ENCODE measurements at places on chromosomes 5 and 9. TPM values are rescaled to one million over a fixed set of nuclear protein-coding genes. Genes with fewer than 3 reads are reported as not detected.

DNA sequence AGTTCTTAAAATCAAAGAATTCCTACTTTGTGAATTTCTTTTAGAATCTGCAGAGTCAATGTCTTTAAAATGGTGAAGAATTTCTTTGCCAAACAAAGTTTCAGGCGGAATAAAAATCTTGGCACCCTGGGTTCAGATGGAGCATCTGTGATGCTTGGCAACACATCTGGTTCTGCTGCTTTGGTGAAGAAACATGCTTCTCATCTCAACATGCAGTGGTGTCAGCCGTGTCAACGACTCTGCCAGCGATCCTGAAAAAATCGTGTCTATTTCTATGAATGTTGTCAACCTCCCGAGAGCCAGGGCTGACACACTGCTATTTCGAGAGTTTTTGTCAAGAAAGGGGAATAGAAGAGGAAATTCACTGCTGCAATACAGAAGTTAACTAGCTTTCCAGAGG is 151.5 kb downstream of the SLF1 start:
- DNase-seq = no peak

NDUFS4 gene
- 118 TPM for total RNA-seq

DNA sequence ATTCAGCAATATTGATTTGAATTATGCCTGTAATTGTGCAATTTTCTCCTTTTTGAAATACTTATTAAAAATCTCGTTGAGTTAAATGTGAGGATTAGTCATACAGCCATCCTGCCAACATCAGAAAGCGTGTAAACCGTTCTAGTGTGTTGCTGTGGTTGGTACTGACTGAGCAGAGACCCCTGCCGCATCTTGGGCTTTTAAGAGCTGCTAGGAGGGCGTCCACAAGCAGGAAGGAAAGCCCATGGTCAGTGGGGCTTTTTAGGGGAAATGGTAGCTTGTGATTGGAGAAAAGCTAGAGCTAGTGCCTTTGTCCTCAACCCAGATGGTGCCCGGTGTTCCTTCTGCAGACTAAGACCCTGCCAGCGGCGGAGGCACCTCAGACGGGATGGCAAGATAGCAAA is 1.3 kb downstream of the SDHA start:
- no peak for DNase-seq

DNA sequence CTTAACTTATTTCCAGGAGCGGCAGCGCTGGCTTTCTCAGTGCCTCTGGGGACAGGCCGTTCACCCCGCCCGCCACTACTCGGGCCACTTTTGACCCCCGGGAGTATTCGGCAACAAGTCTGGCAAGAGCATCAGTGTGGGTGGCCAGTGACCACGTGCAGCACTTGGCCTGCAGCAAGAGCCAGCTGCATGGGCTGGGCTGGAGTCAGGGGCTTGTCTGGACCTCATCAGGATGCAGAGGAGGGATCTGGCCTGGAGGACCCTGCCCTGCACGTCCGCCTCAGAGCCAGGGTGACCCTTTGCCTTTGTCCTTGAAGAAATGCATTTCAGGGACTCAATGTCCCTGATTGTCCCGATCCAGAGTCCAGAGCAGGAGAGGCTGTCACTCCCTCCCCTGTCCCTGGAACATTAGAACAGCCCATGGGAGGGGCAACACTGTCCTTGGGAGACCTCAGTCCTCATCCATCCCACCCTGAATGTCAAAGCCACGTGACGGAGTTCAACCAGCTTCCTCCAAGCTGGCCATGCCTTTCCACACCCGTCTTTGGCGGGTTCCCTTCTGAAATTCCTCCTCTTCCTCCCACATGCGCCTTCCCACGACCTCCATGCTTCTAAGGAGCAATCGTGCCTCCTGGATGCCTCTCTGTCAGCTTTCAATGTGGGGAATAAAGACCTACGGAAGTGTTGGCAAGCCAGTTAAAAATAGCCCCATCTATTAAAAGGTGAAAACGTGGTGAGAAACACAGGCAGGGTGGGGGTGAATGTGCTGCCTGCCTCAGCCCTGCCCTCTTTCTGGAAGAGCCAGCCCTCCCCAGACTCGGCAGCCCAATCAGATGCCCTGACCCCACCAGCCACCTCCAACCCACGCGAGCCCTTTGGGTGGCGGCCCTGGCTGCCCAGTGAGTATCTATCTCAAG is 99.0 kb downstream of the OLFM1 start:
- no peak for DNase-seq

GRCh38 chr9:82570226-82570625 is 492.7 kb downstream of the RASEF start:
- no peak for DNase-seq

ICE1 gene
- total RNA-seq = 33.8 TPM

FAM169A gene
- total RNA-seq = 0.71 TPM

- no peak for DNase-seq
These were observed 107.8 kb upstream of the FAM120A start for GRCh38 chr9:93343663-93344062.

LCN9 gene
- total RNA-seq = not detected

GRCh38 chr9:38724754-38725153 is 4.8 kb upstream of the FAM240B start:
- no peak for DNase-seq

DNA sequence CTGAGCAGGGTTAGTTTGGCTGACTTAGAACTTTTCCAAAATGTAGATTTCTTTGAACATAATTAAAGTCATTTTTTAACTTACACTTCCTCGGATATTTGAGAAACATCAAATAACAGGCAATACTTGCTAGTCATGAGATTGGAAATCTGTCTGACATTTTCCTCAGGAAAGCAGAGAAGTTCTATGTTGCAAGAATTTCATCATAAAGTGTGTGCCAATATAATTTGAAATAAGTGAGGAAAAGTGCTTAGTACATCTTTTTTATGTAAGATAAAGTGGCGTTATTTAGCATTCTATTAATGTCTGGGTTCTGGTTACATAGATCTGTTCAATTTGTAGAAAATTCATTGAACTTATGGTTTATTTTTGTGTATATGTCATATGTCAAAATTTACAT is 48.7 kb upstream of the C5orf47 start:
- no peak for DNase-seq

DNA sequence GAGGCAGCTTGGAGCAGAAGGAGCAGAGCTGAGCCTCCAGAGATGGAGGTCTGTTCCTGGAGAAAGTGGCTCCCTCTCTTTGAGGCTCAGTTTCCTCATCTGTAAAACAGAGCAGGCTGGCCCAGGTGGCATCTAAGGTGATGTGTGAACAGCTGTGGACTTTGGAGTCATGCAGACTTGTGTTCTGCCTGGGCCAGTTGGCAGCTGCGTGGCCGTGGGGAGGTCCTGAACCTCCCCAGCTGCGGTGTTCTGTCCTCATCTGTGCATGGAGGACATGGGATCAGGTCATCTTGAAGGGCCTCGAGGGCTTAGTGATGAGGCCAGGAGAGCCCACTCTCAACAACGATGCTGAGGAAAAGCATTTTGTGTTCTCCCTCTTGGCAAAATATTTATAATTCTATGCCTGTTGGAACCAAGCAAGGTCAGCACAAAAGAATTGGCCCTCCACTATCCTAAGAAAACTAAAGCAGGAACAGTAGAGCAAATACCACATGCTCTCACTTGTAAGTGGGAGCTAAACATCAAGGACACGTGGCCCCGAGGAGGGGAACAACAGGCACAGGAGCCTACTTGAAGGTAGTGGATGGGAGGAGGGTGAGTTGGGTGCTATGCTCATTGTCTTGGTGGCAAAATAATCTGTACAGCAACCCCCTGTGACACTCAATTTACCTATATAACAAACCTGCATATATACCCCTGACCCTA is 63.2 kb upstream of the COL15A1 start:
- no peak for DNase-seq

DNA sequence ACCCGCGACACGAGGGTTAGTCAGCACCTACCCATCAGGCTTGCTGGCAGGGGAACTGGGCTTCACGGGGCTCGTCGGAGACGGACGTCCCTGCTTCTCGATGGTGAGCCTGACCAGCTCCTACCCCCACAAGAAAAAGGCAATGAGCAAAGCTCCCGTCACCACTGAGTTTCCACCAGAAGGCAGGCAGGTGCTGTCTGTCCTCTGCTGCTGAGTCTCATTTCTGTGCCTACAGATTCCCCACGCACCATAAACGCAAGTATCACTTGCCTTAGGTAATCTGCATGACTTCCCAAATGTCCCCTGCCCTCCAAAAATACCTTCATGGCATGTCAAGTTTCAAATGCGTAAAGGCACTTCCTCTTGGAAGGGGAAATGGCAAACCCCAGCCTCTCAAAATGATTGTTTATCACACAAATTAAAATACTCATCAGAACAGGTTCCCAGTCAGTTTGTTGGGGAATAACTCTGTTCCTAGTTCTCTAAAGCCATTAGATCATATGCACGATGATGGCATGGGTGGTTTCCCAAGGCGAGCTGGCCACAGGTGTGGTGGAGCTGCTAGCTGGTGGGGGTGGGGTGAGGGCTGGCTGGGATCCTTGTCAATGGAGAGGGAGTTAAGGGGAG is 85.0 kb downstream of the PRRT1B start:
- DNase-seq = no peak

- DNase-seq = no peak
These were observed 747 bp downstream of the TRPM3 start for GRCh38 chr9:71120501-71121247.

DNA sequence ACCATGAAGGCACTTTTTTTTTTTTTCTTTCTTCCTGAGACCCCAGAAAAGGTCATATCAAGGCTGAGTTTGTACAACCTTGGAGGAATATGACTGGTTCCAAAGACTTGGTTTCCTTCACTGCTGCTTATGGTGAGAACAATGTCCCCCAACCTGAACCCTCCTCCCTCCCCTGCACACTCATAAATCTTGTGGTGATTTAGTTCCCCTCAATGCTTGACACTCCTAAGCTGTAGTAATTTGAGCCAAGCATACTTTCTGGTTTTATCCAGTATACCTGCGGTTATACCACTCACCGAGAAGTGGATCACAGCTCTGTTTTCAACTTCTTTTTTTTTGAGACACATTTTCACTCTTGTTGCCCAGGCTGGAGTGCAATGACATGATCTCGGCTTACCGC is 149.9 kb upstream of the KLF4 start:
- no peak for DNase-seq

DNA sequence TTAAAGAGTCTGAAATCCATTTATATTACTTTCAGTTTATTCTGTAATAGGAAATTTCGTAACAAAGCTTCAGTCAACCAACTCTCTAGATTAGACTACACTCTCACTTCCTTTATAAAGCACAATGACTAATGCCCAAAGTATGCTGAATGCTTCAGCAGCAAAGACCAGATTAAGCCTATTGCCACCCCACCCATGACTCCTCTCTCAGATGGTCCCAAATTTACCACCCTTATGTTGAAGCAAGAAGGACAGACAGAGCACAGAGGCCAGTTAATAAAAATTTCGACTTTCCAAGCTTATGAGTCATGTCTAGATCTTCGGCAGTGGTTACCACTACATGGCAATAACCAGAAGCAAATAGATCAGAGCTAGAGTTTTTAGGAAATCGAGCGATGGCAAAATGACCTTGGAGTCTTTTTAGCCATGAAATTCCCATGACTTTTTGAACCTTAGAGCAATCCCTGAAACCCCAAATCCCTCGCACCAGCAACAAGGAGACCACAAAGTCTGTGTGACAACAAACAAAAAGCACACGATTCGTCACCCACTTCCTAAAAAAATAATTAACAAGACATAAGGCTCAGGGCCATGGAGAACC is 287.8 kb upstream of the RASA1 start:
- peak; percentile 39 for DNase-seq

- DNase-seq = no peak
These were observed 42.3 kb downstream of the SHOC1 start for GRCh38 chr9:111752455-111752854.

GRCh38 chr9:13063880-13064459 is 215.5 kb downstream of the MPDZ start:
- DNase-seq = no peak

DNA sequence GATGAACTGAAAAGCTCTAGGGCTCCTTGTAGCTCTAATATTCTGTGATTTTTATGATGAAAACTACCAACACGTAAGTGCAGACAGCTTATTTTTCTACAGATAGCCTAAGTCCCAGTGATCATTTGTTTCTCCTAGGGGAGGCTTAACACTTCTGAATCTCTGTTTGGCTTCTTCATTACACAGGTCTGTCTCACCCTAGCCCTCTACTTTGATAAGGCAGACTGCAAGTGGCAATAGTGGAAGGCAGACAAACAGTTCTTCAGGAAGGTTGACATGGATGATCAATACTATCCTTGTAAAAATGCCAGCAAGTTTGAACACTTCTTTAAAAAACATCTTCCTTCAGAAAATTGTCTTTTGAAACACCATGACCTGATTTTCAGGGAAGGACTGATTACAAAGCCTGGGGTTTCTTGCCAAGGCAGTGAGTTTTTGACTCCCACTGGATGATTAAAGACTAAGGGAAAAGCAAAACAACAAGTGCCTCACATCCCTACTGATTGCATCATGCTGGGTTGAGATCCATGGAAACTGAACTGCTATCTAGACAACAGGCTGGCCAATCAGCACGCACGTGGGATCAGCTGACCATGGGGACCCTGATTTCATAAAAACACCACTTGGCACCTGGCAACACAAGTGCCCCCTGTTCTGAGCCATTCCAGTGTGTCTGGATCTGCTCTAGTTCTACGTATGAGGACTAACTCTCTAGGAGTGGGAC is 212.2 kb downstream of the SMARCA2 start:
- DNase-seq = no peak

DNA sequence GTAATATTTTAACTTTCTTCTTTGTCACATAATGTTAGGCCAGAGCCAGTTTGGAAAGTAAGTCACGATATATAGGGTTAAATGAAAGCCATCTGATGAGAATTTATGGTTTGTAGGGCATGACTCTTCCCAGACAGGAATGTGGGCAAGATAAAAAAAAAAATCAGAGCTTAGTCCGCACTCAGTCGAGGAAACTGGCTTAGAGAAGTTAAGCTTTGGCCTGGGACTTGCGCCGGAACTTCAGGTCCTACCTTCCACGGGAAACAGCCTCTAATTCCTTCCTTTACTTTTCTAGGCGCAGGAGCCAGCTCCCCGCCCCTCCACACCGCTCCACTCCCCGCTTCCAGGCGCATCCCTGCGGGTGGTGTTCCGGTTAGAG is 475 bp downstream of the DDX31 start:
- no peak for DNase-seq

DNA sequence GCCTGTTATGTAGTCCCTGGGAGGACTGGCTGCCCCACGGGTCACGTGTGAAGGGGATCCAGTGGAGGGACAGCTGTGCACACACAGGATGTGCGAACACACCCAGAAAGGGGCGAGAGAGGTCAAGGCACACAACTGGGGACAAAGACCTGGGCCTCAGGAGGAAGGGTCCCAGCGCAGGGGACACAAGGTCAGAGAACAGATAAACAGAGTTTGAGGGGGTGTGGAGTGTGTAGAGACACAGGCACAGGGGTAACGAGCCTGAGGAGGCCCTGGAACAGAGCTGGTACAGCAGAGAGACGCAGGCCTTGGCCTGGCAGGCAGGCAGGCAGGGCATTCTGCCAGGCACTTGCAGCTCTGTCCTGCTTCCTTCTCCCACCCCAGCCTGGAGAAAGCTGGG is 14.8 kb upstream of the PSMD5 start:
- DNase-seq = no peak

All from pulmonary artery endothelial cell (primary cell).